Stimulated activated CD4-positive, alpha-beta T cell treated with anti-CD3 and anti-CD28 coated beads, Interleukin-15, amount 100 ng/mL, for 1 hour (primary cell): ENCODE measurements at places on chromosomes 4 and X.

- no peak for DNase-seq
Measured at GRCh38 chr4:140635606-140636005, 66.8 kb upstream of the UCP1 start.

- no peak for DNase-seq
Measured at GRCh38 chrX:10048707-10049106, 81.5 kb downstream of the CLDN34 start.

DNA sequence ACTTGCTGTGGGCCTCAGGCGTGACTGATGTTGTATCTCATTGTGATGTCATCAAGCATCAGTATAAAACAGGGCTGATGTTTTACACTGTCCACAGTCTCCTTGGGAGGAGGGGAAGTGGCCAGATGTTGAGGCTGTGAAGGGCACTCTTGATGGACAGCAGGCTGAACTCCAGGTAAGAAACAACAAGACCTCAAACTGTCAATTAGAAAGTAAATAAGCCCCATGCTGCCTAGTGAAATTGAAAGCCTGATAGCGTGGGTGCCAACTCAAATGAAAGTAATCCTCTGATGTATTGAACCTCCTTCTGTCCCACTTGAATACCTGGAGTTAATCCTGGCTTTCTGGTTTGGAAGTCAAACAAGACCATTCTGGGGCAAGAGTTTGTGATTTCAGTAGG, 19.7 kb downstream of the VSIG1 start:
- DNase-seq, result no peak

DNA sequence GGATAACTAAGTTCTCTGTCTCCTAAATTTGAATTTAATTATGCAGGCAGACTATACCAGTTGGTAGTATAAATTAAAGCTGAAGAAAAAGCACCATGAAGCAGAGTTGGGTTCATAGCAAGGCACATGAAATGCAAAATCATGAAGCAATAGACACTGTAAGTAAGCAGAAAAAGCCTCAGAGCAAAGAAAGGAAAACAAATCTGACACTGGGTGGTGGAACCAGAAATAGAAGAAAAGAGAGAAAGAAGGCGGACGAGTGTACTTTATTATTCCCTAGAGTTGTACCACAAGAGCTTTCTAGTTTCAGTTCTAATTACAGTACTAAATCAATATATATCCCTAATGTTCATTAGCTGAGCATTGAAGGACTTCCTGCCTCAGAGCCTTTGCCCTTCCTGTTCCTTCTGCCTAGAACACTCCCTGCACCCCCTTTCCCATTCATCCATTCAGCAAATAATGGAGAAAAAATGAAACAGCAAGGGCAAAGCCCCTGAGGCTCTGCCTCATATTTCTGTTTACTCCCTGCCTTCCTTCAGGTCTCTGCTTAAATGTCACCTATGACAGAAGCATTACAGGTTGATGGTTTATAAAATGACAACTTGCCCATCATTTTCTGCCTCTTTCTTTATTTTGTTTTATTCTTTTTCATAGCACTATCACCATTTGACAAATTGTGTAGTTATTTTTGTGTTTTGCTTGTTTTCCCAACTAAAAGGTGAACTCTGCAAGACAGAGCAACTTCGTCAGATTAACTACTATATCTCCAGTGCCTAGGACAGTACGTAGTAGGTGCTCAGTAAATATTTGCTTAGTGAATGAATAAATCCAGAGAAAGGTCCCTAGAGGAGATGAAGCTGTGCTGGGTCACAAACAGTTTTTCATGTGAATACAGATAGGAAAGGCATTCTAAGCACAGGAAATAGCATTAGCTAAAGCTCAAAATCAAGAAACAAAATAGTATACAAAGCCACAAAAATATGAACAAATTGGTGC, 154.0 kb upstream of the RASGEF1B start:
- DNase-seq, result no peak
